ENCODE measurements at places on chromosomes 7 and 10. TPM values are rescaled to one million over a fixed set of nuclear protein-coding genes. Genes with fewer than 3 reads are reported as not detected.

The SPDYE6 gene
- not detected for total RNA-seq

The WEE2 gene
- total RNA-seq, result not detected

The GPRIN2 gene
- not detected for total RNA-seq

The SYCE1 gene
- total RNA-seq, result 0.38 TPM

The CYP3A5 gene
- total RNA-seq, result not detected

The CHST3 gene
- 0.63 TPM for total RNA-seq

The COL28A1 gene
- total RNA-seq, result not detected

The PDSS1 gene
- 39.8 TPM for total RNA-seq

The MRLN gene
- total RNA-seq, result 0.82 TPM

The FAM25A gene
- total RNA-seq, result not detected

The FKBP14 gene
- total RNA-seq, result 8.2 TPM

Data from activated CD4-positive, alpha-beta T cell treated with anti-CD3 and anti-CD28 coated beads, Interleukin-2, amount 10 ng/mL, durations not matched to agents 24 days and 14 days (primary cell).